ENCODE measurements at places on chromosomes 7 and 10.

- DNase-seq: no peak
Measured at GRCh38 chr7:156220078-156220605, 407.9 kb upstream of the SHH start.

DNA sequence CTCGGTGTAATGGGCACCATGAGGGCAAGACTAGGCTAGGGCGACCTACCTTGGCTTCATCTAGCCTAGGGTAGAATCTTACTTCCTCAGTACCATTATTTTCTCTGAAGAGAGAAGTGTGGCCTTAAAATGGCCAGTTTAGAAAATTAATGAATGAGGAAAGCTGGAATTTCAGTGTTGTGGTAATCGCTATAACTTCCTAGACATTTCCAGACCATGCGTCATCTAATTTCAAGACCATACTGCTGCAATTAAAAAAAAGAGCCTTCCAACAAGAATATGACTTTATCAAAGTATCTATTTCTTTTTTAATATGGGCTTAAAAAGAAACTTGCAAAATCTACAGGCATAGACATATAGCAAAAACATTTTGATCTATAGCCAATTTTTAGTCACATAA is 68.5 kb downstream of the CPVL start:
- DNase-seq: no peak

GRCh38 chr10:102959360-102959759 is 41.3 kb downstream of the CNNM2 start:
- no peak for DNase-seq

DNA sequence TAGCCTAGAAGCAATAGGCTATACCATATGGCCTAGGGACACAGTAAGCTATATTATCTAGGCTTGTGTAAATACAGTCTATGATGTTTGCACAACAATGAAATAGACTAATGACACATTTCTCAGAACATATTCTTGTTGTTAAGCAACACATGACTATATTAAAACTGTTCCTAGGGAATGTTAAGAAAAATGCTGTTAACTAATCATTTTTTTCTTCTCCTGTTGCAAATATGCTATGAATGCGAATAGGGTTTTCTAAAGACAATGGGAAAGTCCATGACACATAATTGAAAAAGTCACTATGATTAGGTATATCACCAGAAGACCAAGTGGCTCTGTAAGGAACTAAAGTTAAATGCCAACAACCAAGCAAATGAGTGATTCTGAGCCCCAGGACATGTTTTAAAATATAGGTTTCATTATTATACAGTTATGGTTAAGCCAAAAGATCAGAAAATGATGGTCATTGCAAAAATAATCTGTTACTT is 454.0 kb upstream of the SORCS1 start:
- no peak for DNase-seq

DNA sequence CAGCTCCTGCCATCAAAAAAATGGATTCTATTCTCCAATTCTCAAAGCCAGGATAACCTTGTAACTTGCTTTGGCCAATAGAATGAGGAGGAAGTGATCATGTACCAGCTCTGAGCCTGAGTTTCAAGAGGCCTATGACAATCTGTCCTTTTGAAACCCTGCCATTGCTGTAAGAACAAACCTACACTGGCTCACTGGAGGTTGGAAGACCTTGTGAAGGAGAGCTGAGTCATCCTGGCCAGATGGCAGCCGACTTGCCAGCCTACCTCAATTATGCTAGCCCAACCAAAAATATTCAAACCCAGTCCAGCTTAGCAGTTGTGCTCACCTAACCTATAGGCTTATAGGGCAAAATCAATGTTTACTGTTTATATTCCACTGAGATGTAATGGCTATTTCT is 93.0 kb downstream of the HGF start:
- no peak for DNase-seq

- DNase-seq: no peak
Measured at GRCh38 chr7:41431671-41432070, 271.2 kb downstream of the INHBA start.

GRCh38 chr10:11505639-11506038 is 105.8 kb downstream of the USP6NL start:
- no peak for DNase-seq

DNA sequence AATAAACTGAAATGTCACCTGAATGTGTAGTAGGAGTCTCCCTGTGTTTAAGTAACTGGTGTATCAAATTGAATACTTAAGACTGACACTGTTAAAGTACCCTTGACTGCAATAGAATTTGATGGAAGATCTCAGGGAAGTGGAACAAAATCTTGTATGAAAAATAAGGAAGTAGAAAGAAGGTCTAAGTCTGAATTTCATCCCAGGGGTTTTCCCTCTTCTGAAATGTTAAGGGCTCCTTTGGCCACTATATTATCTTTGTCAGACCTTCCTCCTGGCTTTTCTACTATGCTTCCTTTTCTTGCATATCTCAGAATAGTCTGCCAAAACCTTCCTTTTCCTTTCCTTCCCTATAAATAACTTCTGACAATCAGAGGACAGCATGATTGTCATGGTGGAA is 59.6 kb downstream of the BLNK start:
- no peak for DNase-seq

GRCh38 chr10:120508393-120508792 is 51.4 kb downstream of the PLPP4 start:
- no peak for DNase-seq

Measured in activated T-cell treated with anti-CD3 and anti-CD28 coated beads, Interleukin-2, amount 50 U/mL, for 4 hours (primary cell).